ENCODE measurements at places on chromosomes 2 and 18.

GRCh38 chr2:109200616-109201464, 71.8 kb downstream of the SH3RF3 start:
- no peak for DNase-seq

- DNase-seq, result no peak
Measured at GRCh38 chr18:13562494-13563029, 163.8 kb downstream of the FAM210A start.

GRCh38 chr2:173249661-173250641, 104.7 kb upstream of the CDCA7 start:
- DNase-seq, result peak; percentile 95

DNA sequence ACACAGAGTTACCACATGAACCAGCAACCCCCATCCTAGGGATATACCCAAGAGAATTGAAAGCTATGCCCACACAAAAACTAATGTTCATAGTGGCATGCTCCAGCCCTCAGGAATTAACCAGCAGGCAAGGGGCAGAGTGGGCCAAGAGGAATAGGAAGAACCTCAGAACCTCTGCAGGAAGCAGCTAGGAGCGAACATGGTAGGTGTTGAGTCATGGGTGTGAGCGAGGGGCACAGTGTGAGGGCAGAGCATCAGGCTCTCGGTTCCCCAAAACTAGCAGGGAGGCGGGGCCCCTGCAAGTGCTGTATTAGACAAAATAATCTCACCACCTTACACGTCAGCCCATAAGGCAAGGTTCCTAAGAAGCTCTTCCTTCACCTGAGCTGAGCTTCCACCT, 5.6 kb upstream of the RUFY4 start:
- DNase-seq, result no peak

DNA sequence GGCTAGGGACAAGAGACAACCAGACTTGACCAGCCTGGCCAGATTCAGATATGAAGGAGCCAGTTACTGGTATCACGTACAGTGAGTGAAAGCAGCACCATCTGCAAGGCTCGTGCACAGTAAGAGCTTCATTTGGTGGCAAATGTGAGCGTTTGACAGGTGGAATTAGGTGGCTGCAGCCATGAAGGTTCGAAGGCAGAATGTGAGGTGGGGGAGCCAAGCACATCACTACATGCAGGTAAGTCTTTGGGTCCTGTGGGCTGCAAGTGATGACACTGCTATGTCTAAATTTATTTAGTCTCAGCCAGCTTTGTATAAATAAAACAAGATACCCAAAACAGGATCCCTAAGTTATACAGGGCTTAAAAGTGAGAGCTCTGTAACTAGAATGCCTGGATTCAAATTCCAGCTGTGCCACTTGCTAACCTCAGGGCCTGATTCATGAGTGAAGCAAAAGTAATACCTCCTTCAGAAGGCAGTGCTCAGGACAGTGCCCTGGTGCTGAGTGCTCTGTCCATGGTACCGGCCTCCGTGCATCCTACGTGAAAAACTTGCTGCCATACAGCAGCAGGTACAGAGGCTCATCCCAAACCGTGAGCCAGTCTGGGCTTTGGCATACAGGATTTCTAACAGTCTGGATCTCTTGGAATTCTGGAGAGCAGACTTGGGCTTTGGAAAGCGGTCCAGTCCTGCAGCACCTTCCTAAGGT, 18.6 kb downstream of the DDX18 start:
- DNase-seq, result no peak

Measured in NCI-H1105 treated with DMSO at 0.1 percent for 48 hours (cell line).